Chondrocyte (in vitro differentiated cells): ENCODE measurements at places on chromosomes 1 and 21.

GRCh38 chr1:13586001-13586400 lies 2.4 kb downstream of the PDPN start:
- DNase-seq = no peak

DNA sequence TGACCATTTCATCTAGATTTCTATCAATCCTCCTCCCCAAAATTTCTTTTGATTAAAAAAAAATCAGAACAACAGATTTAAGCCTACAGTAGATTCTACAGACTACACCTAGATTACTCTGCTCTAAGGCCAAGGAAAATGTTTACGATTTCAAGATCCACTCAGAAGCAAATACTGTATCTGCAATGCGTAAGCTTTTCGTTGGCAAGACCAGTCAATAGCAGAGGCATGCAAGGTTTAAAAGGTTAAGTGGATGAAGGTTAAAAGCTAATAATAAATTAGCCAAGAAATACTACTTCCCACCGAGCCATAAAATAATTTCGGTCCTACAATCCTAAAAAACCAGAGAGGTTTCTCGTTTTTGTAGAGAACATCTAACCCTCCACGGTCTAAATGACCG lies 1.3 kb downstream of the CLSTN1 start:
- no peak for DNase-seq

- no peak for DNase-seq
Observed at GRCh38 chr1:208185801-208186231, 58.4 kb downstream of the PLXNA2 start.

- no peak for DNase-seq
Observed at GRCh38 chr21:42218836-42219605, at the start of gene ABCG1. TSS of gene ABCG1 (plus strand) at chr21:42219140. CDS start at chr21:42219263, 123 bp downstream.

DNA sequence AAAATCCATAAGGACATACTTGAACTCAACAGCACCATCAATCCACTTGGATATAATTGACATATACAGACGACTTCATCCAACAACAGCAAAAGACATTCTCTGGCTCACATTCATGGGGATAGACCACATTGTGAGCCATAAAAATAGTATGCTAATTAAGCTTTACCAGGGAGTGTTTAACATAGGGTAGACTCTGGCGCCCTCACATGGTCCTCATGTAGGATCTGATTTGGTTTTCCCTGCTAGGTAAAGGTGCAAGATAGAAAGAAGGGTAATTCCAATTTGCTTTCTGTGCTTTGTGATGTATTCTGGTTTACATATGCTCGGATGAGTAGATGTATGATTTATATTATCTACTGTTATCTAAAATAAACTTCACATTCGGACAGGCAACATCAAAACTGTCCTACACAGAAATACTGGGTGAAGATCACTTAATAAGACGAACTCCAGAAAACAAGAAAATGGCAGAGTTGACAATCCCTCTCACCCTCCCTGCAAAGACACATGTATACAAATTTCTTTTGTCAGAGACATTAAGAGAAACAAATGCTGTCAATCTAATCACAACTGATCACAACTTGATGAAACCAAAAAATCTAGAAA lies 27.7 kb downstream of the CR1L start:
- DNase-seq = no peak

DNA sequence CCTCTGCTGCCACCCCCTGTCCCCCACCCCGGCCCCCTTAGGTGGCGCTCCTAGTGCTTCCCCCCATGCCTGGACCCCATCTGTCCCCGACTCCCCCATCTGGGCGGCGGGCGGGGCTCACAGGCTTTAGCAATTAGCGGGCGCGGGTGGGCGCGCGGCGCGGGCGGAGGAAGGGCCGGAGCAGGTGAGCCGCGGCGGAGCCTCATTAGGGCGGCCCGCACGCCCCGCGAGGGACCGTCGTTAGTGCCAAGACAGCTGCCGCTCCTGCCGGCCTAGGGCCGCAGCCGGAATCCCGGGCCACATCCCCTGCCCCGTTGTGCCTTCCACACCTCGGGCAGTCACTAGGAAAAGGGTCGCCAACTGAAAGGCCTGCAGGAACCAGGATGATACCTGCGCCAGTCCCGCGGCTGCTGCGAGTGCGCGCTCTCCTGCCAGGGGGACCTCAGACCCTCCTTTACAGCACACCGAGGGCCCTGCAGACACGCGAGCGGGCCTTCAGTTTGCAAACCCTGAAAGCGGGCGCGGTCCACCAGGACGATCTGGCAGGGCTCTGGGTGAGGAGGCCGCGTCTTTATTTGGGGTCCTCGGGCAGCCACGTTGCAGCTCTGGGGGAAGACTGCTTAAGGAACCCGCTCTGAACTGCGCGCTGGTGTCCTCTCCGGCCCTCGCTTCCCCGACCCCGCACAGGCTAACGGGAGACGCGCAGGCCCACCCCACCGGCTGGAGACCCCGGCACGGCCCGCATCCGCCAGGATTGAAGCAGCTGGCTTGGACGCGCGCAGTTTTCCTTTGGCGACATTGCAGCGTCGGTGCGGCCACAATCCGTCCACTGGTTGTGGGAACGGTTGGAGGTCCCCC lies 7.6 kb downstream of the OLIG2 start:
- no peak for DNase-seq

- DNase-seq = no peak
Observed at GRCh38 chr1:80827666-80828065, 973.1 kb upstream of the ADGRL2 start.

GRCh38 chr1:20358761-20359263 lies 68.1 kb downstream of the VWA5B1 start:
- DNase-seq = peak; percentile 81

DNA sequence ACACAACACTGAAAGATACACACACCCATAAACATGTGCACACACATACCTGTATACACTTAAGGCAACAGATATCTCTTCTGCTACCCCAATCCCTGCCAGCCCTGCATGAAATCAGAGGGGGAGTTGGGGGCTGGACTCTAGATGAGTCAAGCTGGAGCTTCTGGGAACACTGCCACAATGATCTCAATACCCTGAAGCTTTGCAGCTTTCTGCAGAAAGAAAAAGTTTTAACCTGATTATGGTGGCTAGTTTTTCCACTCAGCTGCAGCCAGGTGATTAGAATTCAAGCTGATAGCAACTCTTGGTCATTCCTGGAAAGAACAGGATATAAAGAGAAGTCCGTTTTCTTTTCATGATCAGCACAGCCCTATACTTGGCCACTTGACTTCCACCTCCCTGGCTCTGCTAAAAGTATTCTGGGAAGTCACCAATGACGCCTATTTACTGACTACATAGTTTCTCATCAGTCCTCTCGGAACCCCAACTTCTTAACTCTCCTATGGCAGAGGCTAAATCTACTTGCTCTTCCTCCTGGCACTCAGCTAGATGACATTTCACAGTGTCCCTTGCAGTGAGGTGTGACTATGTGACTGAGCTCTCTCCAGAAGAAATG lies 20.7 kb upstream of the DNASE2B start:
- no peak for DNase-seq

GRCh38 chr21:22201126-22201525 lies 1202.9 kb downstream of the NCAM2 start:
- no peak for DNase-seq

DNA sequence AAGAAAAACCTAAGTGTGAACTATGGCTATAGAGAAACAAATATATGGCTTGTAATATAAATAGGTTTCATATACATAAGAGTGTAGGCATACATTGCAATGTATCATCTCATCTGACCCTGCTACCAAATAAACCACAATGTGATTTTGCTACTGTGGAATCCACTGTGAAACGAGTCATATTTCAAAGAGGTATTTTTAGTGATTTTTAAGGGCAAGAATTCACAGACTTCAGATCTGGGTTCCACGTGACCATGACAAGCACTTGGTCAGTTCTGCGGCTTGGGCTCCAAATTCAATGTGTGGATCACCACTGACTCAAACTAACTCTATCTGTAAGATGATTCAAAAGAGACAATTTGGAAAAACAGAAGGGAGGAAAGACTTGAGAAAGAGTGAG lies 147.0 kb upstream of the ERG start:
- no peak for DNase-seq

DNA sequence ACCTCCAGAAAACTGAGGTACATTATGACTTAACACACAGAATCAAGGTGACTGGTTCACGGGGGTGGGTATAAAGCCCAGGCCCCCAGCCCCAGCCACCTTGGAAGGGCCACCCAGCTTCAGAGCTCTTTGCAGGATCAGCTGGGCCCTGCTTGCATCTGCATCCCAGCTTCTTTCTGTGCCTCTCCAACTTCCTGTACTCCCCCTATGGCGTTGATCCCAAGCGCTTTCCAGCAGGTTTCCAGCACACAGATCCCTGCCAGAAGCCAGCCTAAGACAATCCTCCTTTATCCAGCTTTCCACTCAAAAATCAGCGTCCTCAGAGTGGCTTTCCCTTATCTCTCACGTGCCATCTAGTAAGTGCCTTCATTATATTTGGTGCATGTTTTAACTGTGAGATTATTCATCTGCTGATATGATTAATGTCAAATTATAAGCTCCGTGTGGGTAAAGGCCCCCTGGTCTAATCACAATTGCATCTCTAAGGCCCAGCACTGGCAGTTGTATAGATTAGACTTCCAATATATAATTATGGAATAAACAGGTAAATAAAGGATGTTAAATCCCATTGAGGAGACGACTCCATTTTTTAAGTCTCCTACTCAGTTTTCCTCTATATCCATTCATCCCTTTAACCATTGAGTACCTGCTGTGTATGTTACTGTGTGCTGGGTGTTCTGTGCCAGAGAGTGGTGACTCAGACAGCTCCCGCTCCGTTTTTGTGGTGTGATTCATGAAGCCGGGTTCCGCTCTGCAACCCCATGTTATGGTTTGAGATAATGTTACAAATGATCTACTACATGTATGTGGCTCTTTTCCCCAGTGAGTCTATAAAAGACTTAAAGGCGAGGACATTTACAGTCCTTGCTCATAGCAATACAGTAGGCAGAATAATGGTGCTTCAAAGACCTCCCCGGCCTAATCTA lies 387.6 kb downstream of the PCP4 start:
- DNase-seq = no peak

DNA sequence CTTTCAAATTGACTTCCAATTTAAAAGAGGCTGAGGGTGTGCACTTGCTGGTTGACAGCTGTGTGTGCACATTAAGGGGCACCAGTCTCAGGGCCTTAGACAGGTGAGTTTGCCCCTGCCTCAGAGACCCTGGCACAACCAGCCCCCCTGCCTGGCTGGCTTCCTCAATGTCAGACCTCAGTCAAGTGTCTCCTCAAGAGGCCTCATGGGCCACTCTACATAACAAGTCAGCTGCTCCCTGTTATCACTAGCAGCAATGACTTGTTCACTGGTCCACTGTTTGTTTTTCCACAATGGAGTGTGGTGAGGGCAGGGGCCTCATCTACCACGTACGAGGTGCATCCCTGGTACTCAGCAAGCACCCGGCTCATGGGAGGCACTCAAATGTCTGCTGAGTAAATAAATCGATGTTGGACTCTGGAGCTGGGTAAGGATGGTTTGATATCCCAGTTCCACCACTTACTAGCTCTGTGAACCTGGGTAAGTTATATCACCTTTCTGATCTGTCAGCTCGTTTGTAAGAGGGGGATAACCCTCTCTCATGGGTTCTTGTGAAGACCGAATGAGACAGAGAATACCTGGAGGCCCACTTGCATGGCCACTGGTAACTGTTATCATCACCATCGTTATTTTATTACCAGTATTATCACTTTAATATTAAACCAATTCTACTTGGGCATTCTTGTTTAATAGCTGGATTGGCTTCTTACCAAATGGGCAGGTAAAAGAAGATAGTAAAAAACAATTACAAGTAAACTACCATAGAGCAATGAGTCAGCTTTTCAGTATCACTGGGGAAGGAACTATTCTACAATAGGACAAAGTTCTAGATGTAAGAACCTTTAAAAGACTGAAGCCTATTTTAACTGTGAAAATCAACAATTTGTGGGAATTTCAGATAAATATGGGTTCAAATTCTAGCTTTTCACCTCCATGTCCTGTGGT lies 64.6 kb downstream of the SLC66A1 start:
- DNase-seq = no peak
